ENCODE measurements at places on chromosomes 1 and 21.

DNA sequence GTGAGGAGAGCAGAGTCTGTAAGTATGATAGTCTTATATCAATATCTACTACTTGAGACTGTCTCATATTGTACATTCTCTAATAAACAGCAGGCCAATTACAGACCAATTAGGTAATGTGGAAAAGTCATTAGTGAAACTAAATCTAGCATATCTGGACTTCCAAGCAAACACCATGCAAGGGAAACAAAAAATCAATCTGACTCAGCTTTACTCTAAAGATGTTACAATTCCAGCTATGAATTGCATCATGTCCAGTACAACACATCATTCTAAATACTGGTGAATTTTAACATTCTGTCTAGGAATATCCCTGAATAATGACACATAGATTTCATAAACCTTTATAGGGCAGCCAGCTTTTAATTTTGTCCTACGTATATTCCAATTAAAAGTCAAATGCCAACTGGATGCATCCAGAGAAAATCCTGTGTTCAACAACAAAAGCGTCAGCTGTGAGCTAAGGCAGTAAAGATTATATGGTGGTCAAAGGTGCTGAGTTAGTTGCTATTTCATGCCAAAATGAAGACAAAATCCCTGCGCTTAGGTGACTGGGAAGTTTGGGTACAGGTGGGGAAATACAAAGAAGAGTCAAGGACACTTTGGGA lies 159.3 kb downstream of the TTLL7 start:
- DNase-seq, result no peak

DNA sequence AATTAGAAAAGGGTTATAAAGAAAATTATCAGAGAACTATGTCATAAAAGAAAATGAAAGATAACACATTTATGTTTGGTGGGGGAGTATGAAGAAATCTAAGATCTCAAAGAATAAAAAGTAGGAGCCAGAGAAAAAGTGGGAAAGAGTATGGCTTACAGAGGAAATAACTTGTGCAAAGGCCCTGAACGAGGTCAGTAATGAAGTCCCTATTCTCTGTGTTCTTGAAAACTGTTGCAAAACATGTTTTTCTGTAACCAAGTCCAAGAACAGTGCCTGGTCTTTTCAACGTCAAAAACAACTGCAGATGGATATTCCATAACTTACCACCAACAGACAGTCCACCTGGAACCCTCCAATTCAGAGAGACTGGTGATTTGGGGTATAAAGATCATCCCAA lies 188.1 kb downstream of the NEGR1 start:
- no peak for DNase-seq

DNA sequence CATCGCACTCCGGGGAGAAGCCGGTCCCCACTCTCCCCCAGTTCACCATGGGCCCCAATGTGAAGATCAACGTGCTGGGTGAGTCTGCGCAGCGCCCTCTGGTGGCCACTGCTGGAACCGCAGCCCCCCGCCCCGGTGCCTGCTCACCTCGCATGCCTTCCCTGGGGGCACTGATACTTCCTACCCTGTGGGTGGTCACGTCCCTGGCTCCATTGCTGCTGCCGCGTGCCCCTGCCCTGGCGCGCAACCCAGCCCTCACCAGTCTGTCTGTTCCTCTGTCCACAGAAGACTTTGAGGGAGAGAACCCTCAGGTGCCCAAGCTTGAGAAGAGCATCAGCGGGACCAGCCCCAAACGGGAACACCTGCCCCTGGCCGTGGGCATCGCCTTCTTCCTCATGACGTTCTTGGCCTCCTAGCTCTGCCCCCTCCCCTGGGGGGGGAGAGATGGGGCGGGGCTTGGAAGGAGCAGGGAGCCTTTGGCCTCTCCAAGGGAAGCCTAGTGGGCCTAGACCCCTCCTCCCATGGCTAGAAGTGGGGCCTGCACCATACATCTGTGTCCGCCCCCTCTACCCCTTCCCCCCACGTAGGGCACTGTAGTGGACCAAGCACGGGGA lies 7.6 kb downstream of the EFNA3 start:
- DNase-seq, result peak; percentile 81

DNA sequence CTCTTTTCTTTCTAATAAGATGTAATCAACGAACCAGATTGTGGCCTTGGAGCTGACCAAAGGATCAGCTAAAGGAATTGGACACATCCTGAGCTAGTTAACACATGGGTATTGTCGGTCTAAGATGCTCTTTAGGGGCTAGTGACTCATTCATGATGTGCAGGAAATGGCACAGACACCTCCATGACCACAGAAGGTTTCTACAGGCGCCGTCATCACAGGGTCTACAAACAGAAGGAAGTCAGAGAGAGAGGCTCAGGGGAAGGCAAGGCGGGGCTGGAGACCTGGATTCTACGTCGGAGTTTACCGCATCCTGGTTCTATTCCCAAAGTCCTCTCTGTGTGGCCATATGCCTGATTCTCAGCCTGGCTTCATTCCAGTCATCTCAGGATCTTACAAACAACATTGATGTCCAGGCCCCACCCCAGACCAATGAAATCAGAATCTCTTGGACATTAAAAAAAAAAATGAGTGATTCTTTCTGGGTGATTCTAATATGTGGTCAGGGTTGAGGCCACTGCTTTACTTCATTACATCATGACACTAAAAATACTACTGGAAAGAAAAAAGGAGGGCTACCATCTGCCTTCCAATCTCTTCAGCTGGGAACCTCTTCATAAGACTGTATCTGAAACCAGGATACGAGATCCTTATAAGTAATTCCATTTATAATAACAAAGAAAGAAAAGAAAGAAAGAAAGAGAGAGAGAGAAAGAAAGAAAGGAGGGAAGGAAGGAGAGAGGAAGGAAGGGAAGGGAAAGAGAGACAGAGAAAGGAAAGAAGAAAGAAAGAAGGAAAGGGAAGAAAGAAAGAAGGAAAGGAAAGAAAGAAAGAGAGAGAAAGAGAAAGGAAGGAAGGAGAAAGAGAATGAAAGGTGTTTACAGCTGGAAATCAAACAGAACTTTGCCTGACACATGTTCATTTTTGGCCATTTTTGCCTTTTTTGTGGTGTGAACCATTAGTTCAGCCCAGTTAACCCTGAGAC lies 11.6 kb upstream of the KCNJ15 start:
- peak; percentile 46 for DNase-seq

GRCh38 chr1:156471496-156472490 lies 28.8 kb downstream of the MEF2D start:
- no peak for DNase-seq

DNA sequence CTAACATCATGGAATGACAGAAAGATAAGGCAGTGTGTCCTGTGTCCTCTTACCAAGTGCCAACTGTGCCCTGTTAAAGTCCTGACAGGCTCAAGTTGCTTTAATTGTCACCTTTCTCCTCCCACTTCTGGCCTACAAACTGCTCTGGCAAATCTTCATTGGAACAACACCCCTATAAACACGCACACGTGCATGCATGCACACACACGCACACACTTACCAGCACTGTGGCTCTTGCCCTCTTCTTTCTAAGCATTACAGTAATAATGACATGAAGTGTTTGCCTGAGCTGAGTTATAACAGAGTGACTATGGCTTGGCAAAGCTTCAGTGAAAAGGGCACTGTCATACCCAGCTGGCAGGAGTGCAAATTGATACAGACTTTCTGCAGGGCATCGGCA lies 82.3 kb upstream of the SYT6 start:
- DNase-seq, result no peak

DNA sequence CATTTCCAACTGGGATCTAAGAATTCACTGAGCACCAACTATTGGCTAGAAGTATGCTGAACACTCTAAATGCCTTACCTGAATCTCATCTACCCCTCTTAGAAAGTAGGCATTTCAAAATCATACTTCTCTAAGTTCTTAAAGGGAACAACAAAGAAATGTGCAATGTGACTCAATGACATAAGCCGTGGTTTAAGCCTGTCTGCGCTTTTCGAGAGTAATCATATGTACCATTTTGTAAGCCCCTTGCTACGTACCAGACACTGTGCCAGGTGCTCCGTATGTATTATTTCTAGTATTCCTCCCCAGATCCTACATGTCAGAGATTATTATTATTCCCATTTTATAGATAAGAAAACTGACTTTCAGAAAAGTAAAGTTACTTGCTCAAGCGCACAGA lies 454.2 kb downstream of the SETD4 start:
- no peak for DNase-seq

DNA sequence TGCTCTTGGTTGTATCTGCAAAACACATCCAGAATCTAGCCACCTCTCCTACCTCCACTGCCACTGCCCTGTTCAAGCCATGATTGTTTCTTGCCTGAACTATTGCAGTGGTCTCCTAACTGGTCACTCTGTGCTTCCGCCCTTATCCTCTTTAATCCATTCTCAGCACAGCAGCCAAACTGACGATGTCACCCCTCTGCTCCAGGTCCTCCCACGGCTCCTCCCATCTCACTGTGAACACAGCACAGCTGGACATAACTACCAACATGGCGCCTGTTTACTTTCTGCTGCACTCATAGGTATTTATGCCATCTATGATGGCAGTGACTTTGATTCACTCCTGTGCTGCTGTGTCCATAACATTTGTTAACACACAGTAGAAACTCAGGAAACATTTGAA lies 406.7 kb downstream of the DISC1 start:
- DNase-seq, result no peak

GRCh38 chr1:2229037-2229864 lies 1.1 kb downstream of the SKI start:
- peak; percentile 61 for DNase-seq

DNA sequence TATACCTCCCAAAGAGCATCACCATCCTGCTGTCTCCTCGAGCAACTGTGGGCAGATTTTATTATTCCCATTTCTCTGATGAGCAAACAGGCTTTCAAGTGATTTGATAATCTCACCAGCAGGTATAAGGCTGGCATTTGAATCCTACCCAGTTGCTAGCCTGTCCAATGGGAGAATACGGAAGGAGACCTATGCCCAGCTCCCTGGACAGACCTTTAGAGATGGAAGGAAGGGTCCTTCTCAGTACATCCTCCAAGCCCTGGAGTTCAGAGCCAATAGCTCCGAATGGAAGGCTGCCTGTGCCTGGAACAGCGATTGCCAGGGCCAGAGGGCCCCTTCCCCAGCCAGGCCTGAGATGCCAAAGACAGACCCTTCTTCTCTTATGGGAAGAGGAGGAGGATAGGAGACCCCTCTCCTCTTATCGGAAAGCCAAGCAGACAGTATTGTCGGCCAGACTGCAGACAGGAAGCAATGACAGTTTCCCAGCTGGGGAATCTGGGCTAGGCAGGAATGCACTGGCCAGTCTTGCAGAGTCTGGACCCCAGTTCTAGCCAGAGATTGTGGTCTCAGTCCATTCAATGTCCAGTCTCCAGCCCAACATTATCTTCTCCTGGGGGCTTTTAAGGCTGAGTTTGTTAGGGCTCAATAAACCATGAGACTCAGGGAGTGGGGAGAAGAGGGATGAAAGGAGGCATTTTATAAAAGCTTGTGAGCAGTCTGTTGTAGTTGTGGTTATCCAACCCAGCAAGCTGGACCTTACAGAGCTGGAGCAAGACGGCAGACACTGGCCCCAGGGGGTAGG lies 2.0 kb downstream of the IFFO2 start:
- no peak for DNase-seq

DNA sequence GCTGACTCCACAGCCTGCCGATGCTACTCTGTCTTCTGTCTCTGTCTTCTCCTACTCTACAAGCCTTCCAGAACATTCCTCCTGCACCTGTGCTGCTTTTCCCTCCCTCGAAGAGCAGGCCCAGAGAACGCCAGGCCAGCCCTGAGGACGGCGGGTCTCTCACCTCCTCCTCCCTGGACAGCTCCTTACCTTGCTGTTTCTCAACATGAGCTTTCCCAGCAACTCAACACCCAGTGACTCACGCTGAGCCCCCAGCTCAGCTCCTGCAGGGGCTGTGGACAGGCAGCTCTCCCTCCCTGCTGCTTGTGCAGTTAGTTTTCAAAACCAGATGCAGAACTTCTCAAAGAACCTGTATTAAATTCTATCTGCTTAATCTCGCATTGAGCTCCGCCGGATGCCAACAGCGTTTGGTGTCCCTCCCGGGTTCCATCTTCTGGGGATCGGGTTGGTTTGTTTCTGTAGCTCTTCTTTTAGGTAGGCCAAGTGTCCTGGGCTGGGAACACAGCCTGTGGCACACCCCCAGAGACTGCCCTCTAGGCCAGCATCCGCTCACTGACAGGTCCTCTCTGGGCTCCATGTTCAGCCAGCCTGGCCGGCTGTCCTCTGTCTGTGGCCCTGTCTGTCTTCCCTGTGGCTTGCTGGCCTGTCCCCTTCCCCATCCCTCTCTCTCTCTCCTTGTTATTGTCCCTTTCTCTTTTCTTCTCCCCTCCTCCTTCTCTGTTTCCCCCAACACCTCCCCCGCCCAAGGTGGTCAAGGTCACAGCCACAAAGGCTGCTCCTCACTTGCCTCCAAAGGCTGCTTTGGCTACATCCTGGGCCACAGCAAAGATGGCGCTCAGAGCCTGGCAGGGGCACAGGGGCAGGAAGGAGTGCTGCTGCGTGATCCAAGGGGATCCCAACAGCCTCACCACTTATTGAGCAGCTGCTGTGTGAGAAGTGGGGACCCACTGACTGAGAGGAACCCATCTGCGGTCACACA lies 391.0 kb downstream of the MATN1 start:
- no peak for DNase-seq

- no peak for DNase-seq
Measured at GRCh38 chr1:39474810-39475209, 16.6 kb upstream of the BMP8A start.

- DNase-seq, result no peak
Measured at GRCh38 chr1:183277821-183278738, 92.0 kb downstream of the LAMC2 start.

DNA sequence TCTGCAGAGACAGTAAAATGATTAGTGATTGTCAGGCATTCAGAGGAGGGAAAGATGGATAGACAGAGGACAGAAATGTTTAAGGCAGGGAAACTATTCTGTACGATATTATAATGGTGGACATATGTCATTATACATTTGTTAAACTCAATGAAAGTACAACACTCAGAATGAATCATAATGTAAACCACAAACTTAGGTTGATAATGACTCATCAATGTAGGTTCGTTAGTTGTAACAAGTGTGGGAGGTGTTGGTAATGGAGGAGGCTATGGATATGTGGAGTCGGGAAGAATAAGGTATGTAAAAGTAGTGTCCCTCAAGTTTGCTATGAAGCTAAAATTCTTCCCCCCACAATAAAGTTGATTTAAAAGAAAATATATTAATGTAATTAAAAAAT lies 455.0 kb downstream of the BRINP3 start:
- DNase-seq, result no peak

DNA sequence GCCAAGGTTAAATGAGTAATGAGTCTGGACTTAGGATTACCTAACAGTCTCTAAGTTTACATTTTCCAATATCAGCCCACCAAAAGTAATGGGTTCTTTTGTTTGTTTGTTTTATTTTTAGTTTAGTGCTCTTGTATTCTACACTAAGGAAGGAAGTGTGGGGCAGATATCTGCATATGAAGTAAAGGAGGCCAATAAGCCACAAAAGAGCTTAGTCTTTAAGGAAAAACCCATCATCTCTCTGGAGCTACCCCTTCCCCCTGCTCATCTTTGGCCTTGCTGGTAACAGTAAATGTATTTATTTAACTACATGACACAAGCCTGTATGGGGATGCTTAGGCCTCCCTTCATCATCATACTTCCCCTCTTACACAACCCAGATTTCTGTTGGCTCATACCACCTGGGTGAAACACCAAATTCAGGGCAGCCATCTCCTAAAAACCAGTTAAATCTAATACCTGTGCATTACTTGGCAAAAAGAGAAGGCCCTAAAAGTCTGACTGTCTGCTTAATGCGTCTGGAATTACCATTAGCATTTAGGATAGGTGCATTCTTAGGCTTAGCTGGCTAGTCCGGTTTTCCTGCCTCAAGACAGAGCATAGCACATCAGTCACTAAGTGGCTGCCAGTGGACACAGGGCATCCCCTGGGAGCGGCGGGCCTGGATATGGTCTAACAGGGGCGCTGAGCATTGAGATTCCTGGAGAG lies 96.8 kb upstream of the ADGRL2 start:
- no peak for DNase-seq

- no peak for DNase-seq
Measured at GRCh38 chr1:45999507-45999906, 132.9 kb downstream of the PIK3R3 start.

Measured in stimulated activated CD4-positive, alpha-beta T cell treated with anti-CD3 and anti-CD28 coated beads, Interleukin-4, amount 100 ng/mL, for 1 hour (primary cell).